ENCODE measurements at places on chromosomes 2 and 18.

GRCh38 chr2:66541646-66542045 lies 106.7 kb downstream of the MEIS1 start:
- no peak for DNase-seq

- peak; percentile 50 for DNase-seq
These were observed 644 bp upstream of the QPCT start for GRCh38 chr2:37343537-37344434.

GRCh38 chr2:41329040-41329439 lies 718.8 kb upstream of the PKDCC start:
- no peak for DNase-seq

- DNase-seq, result no peak
These were observed 101.0 kb downstream of the PKP4 start for GRCh38 chr2:158557752-158558151.

DNA sequence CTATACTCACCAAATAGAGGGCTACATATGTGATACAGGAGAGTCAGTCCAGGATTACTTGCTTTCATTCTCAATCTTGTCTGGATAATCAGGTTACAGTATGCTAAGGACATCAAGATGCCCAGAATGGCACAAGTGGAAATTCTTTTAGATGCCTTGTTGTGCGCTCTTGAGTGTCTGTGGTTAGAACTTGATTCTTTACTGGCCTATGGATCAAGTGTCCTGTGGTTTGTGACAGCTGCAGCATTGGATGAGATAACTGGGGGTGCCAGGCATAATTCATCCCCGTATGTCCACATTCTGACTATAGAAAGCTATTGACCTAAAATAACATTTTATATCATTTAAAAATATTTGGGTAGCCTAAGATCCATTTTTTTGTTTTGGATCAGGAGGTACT lies 40.1 kb downstream of the CDC42EP3 start:
- no peak for DNase-seq

GRCh38 chr2:205001300-205001966 lies 456.2 kb downstream of the PARD3B start:
- no peak for DNase-seq
